ENCODE measurements at places on chromosomes 16 and 17.

DNA sequence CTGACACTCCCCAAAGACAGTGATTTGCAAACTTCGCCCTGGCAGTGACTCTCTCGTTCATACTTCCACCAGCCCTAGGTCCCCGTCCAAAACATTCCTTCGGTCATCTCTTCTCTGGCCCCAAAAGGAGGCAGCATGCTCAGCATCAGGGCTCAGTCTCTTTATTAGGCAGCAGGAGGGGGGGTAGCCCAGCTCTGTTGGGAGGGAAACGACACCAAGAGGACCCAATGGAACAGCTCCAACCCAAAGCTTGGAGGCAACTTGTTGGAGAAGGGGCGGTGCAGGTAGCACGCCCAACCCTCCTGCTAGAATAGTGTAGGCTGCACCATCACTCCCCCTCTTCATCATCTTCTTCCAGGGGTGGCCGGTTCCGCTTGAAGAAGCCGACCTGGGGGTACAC is 8.4 kb upstream of the FAM171A2 start:
- DNase-seq: no peak

DNA sequence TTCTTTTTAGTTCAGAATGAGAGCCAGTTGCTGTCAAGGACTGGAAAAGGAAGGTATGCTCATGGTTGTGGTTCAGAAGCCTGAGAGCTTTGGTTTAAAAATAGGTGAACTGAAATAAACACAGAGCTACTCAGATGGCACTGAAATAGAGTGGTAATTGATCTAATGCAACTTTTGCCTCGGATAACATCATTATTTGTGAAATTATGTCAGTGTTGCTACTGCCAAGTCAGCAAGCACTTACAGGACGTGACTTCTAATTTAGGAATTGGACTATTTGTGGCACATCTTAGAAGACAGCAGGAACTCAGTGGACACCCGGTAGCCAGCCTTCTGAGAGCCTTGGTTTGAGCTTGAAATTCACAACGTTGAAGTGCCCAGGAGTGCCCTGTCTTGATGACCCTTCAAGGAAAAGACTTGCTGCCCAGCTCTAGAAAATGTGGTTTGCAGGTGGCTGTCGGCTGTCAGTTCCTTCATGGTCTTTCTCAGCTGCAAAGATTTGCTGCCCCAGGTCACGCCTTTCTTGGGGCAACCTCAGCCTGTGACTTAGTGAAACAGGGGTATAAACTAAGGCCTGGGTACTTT is 42.0 kb upstream of the XYLT1 start:
- DNase-seq: no peak

DNA sequence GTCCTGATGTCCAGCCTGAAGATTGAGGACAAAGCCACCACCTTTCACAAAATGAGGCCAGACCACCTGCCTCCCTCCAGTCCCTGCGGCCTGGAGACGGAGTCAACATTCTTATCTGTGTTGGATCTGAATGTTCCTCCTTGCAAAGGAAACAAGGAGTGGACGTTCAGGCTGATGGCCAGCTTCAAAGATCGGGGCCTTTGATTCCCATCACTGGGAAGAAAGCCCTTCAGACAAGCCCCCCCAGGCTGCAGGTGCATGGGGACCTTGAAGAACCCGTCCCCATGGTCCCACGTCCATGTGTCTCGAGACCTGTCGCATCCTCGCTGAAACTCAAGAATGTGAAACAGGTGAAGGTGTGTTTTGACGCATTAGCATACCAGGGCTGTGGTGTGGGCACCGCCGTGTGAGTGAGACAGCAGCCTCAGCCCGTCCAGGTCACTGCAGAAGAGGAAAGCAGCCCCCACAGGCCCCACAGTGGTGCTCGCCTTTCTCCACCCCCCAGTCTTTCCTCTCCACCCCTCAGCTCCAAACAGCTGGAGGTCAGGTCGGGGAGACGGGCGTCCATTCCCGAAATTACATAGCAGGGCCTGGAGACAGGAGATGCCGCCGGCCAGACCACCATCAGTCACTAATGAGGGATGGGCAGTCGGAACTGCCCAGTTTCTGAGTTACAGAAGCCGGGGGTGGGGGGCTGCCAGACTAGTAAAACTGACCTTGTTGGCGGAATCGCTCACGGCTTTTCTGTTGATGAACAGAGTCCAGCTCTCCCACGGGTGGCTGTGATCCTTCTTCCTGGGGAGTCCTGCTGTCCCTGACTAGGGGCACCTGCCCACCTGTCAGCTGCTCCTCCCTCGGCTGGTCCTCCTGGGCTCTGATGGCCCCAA is 877 bp upstream of the CSNK1D start:
- DNase-seq: no peak

DNA sequence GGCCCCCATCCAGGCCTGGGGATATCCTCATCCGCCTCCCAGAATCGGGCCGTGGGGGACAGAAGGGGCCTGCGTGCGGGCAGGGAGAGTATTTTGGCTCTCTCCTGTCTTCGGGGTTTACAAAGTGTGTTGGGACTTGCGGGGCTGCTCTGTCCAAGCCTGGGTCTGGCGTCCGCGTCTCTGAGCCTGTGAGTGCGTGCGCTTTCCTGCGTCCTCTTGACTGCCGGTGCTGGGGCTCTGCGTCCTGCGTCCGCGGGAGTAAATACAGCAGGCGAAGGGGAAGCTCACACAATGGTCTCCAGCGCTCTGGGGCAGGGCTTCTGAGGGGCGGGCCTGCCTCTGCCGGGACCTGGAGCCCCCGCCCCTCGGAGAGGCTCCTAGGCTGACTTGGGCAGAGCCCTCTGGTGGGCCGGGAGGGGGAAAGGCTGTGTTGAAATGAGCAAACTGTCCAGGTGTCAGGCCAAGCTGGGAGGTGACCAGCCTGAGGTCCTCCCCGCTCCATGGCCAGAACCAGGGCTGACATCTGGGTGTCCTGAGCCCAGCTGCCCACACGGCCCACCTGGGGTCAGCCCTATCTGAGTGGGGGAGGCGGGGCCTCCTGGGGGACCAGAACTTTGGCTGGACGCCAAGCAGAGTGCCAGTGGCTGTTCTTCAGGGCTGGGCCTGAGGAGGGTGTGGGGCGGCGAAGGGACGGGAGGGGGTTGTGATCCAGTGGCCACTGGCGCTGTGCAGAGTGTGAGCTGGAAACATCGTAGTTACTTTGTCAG is 233.6 kb downstream of the SEC14L1 start:
- DNase-seq: no peak

GRCh38 chr17:14143688-14144087 is 74.4 kb downstream of the COX10 start:
- peak; percentile 52 for DNase-seq

GRCh38 chr17:15453782-15454181 is 13.6 kb downstream of the CDRT4 start:
- no peak for DNase-seq

DNA sequence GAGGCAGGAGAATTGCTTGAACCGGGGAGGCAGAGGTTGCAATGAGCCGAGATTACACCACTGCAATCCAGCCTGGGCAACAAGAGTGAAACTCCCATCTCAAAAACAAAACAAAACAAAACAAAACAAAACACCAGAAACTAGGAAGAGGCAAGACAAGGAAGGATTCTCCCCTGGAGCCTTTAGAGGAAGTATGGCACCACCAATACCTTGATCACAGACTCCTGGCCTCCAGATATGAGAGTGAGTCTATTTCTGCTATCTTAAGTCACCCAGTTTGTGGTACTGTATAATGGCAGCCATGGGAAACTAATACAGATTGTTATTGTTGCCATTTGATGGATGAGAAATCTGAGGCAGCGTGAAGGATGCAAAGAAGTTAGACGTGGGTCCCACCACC is 14.6 kb upstream of the CPPED1 start:
- no peak for DNase-seq

- DNase-seq: peak; percentile 50
Measured at GRCh38 chr17:7444682-7445618, at the start of gene CHRNB1. Gene CHRNB1 (plus strand): TSS chr17:7445061. CDS start chr17:7445128, 67 bp downstream.

- no peak for DNase-seq
Measured at GRCh38 chr16:3825103-3825502, 55.4 kb downstream of the CREBBP start.

DNA sequence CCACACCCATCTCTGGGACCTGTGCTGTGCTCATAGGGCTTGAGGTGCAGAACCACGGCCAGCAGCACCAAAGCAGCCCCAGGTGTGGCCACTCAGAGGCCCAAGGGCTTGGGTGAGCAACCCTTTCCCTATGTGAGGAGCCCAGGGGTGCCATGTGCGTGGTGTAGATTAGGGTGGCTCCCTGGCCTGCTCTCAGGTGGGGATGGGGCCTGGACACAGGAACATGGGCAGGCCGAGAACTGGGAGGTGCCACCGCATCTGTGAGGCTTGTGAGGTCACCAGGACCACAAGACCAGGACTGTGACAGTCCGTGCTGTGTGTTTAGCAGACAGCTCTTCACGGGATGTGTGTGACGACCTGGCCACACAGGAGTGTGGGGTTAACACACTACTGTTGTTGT is 103.5 kb upstream of the ZNF750 start:
- no peak for DNase-seq

GRCh38 chr17:67509390-67510287 is 132.6 kb downstream of the PITPNC1 start:
- peak; percentile 23 for DNase-seq

DNA sequence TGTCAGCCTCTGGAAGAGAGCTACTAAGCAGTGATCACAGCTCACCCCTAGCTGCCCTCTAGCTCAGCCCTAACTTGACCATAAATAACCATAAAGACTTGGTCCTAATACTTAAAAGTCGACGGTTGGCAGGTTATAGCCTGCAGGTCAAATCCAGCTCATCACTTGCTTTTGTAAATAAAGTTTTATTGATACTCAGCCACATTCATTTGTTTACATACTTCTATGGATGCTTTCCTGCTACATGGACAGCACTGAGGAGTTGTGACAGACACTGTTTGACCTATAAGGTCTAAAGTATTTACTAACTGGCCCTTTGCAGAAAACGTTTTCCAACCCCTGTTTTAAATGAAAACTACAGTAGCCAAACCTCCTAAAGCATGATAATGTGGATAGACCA is 151.6 kb upstream of the ASIC2 start:
- DNase-seq: no peak
